ENCODE measurements at places on chromosomes 7 and 10.

DNA sequence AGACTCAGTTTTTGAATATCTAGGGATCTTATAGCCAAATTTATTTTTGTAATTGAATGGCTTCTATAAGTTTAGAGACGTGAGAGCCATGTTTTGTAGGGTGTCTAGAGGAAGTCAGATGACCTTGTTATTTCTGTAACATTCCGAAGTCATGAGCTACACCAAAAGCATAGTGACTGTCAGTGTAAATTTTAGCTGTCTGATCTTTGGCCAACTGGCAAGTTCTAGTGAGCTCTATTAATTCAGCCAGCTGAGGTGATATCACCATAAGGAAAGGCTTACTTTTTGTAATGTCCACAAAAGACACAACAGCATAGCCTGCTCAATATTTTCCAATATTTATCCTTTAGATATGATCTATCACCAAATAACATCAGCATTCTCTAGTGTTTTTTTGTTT lies 9.9 kb upstream of the NT5C3A start:
- DNase-seq = no peak

DNA sequence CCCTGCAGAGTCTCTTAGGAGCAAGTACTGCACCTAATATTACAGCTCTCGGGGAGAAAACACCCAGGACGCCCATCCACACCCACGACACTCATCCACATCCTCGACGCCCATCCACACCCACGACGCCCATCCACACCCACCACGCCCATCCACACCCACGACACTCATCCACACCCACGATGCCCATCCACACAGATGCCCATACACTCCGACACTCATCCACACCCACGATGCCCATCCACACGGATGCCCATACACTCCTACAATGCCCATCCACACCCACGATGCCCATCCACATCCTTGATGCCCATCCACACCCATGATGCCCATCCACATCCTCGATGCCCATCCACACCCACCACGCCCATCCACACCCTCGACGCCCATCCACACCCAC lies 503.1 kb downstream of the PTPRN2 start:
- DNase-seq = no peak

DNA sequence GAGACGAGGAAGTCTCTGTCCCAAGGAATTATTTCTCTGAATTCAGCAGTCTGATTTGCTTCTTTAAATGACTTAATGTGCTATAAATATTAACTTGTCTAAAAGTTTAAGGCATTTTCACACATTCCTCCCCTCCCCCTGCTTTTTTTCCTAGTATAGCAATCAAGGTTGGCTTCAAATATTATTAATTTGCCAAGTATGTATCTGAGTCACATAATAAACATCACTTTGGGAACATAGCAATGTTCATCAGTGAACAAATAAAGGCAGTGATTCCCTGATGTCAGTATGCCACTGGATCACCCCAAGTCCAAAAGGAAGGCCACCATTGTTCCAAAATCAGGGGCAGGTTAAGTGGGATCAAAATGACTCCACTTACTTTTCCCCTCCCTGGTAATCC lies 40.5 kb downstream of the PDE6C start:
- no peak for DNase-seq

DNA sequence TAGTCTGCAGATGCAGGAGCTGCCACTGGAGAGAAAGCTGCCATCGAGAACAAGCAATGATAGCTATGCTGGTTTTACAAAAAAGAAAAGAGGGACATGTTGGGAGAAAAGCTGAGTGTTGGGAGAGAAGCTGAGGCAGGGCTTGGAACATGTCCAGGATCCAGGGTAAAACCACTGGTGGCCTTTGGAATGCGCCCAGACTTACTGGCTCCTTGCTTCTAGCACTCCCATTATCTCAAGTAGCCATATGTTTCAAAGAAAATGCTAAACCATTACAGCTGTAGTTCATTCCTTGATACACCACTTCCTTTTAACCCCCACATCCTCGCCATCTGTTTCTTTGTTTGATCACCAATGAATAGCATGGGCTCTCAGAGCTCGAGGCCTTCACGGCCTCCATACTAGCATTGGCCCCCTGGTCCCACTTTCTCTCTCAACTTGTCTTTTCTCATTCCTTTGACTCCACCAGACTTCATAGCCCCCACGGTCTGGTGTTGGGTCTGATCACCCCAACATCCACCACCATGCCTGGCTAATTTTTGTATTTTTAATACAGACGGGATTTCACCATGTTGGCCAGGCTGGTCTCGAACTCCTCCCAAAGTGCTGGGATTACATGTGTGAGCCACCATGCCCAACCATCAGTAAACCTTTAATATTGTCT lies 23.8 kb upstream of the PLAC9 start:
- no peak for DNase-seq

DNA sequence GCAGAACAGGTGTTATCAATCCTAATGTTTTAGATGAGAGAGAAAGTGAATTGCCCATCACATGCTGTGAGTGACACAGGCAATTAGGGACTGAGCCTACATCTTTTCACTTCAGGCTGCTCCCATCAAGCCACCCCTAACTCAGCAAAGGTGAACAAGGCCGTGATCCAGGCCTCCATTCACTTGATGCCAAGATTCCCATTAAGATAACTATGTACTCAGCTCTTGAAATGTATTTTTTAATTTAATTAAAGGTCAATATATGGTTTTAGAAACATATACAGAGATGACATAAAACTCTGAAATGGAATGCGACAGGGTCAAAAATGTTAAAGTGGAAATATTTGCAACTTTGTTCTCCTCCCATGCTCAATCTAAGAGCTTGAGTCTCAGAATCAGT lies 27.9 kb upstream of the UBE2H start:
- DNase-seq = no peak

- DNase-seq = no peak
These were observed 173.9 kb upstream of the MBL2 start for GRCh38 chr10:52946486-52946885.

- no peak for DNase-seq
These were observed 89.0 kb upstream of the PIP4K2A start for GRCh38 chr10:22803261-22803885.

- DNase-seq = no peak
These were observed 34.8 kb upstream of the GPR37 start for GRCh38 chr7:124800386-124800785.

DNA sequence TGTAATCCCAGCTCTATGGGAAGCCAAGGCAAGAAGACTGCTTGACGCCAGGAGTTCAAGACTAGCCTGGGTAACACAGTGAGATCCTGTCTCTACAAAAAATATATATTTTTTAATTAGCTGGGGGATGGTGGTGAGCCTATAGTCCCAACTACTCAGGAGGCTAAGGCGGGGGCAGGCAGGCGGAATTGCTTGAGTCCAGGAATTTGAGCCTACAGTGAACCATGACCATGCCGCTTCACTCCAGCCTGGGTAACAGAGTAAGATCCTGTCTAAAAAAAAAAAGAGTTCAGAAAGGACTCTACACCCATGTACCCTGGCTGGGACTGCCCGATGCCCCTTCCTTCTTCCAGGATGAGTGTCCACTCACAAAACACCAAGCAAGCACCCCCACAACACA lies 648.7 kb downstream of the PARD3 start:
- no peak for DNase-seq

DNA sequence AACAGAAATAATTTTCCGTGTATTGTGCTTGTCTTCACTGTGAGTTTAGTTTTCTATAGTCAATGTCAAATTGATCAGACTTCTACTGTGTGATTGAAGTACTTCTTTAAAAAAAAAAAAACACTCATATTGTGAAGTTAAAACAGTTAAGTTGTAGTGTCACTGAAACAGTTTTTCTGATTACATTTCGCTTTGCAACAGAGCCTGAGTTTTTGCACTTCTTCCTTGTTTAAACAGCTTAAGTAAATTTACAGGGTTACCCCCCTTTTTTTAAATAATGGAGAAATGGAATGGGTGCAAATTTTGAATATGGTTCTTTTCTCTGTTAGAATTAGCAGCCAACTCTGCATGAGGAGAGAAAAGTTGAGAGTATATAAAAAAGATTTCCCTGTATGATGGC lies 117.3 kb downstream of the VTI1A start:
- DNase-seq = no peak

DNA sequence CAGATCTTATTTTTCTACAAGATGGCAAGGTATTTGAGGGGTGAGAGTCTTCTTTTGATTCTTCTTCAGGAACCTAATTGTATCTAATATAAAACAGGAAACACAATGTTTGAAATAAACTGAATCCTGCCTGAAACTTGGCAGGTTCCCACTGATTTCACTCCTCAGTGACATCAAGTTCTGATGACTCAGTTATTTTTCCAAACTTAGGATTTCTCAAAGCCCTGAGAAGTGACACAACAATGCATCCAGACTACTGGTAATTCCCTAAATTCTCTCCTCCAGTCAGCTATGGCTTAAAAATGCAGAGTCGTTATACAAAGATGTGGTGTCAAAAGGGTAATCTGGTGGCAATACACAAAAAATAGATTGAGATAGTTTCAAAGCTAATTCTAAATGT lies 80.9 kb downstream of the ABLIM1 start:
- DNase-seq = no peak

DNA sequence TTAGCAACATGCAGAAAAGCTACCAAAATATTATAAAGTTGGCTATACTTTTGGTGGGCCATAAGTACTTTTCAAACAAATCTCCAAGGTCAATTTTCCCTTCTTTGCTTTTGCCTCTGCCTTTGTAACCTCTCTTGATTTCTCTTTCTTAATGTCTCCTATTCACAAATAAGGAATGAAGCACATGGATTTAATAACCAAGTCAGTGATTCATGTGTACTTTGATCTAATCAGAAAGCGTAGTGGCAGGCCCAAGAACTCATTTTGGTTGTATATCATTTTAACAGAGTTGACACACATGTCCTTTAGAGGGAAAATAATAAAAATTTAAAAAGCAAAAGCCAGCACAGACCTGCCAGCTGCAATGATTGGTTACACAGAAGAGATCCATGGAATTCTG lies 93.7 kb downstream of the FZD1 start:
- DNase-seq = no peak

DNA sequence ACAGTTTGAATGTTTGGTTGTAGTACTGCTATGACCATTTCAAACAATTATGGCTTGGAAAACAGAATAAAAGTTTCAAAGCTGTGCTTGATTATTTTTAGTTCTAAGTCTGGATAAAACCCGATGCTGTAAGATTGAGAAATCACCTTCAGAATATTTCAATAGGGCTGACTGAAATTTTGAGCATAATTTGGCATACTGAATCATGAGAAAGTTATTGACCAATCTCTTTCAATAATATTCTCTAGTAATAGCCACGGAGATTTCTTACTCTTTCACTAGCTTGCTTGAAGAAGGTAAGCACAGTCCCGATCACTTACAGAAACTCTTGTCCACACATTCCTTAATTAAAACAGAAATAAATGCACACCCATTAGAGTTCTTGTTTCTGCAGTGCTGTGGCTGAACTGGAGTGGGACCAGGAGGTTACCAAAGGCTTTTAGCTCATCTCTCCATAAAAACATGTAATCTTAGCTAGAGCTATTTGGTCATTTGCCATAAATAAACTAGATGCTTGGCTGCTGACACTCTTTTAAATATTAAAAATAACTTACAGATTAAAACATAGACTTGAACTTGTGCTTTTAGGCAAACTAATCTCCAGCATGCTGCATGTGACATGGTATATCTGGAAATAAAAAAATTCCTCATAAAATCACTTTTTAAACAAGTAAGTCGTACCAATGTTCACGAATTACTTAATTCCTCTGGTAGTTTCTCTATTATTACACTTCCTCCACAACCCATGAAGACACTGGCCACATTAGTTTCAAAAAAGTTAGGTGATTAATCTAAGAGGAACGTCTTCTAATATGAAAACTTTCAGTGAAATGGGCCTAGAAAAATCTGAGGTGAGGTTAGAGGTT lies 97.8 kb downstream of the AGMO start:
- DNase-seq = no peak

GRCh38 chr7:131753620-131754222 lies 197.3 kb upstream of the PODXL start:
- no peak for DNase-seq

GRCh38 chr10:114545071-114545470 lies 113.0 kb downstream of the ABLIM1 start:
- DNase-seq = no peak

DNA sequence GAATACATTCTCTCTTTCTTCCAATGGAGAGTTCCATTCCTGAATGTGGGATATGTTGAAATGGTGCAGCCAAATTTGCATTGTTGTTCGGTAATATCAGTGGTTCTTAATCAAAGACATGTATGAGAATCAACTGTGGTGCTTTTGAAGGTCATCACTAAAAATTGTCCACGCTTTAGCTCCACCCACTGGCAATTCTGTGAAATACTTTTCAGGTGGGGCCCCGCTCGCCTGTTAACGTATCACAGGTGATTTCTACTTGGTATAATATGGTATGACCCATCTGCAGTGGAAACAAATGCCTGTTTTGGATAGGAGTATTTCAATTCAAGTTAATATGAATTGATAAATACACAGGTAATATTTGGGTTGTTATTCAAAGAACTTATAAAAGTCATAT lies 178.4 kb downstream of the NSUN6 start:
- DNase-seq = no peak

DNA sequence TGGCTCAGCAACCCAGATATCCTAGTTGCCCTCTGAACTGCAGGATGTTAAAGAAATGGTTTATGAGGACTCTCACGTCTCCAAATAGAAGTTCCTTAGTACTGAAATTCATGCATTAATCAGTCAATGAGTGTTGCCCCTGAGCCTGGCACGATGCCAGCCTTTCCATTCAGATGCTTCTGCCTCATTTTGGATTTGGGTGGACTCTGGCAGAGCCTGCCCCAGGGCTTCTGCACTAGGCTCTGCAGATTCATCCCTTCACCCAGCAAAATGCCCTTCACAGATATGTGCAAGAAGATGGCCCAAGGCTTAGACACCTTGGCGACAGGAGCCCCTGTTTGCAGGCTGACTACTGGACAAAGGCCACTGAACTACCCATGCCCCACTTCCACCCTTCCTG lies 747.8 kb downstream of the GRID1 start:
- DNase-seq = no peak

DNA sequence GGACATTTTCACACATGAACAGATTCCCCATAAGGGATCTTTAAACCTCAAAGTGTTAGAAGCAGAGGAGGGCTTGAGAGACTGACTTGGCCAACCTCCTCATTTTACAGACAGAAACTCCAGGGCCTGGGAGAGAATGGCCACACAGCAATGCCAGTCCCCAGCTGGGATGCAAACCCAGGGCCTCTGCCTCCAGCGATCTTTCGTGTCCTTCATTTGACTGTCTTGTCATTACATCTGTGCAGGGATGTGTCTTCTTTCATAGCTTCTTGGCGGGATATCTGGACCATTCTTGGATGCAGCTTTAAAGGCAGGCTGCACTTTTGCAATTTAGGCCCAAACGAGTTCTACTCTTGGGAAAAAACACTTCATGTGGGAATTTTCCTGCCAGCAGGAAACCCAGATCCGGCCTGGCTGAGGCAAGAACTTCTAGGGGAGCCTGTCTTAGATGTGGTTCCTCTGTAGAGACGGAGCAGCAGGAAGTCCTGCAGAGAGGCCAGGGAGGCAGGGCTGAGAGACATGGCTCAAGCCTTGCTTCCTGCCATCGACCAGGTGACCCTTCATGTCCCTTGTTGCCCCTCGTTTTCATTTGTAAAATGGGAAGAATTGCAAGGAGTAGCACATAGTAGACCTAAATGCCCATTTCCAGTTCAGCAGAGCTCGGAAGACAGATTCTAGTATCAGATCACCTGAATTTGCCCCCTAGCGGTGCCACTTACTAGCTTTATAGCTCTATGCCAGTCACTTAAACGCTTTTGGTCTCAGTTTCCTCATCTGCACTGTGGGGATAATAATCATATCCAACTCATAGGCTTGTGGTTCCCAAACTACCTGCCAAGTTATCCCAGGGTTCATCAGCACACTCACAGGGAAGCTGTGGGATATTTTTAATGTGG lies 43.9 kb upstream of the SLC29A3 start:
- peak; percentile 10 for DNase-seq
